Naive thymus-derived CD8-positive, alpha-beta T cell (primary cell): ENCODE measurements at places on chromosomes 2 and 18. TPM values are rescaled to one million over a fixed set of nuclear protein-coding genes. Genes with fewer than 3 reads are reported as not detected.

DNA sequence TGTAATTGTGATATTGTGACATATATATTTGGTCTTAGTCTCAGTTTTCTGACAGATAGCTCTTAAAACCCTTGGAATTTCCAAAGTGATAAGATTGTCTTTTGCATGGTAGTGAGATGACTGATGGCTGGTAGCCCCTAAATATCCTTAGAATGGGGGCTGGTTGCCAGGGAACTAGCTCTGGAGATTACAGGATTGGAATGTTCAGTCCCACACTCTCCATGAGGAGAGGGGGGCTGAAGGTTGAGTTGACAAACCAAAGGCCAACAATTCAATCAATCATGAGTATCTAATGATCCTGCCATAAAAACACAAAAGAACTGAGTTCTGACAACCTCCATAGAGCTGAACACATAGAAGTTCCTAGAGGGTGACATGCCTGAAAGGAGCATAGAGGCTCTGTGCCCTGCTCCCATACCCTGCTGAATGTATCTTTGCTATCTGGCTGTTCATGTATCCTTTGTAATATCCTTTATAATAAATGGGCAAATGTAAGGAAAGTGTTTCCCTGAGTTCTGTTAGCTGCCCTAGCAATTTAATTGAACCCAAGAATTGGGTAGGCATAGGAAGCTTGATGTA is 1680.3 kb upstream of the PIK3C3 start:
- DNase-seq = no peak

GRCh38 chr2:96866586-96866985 is 3.3 kb downstream of the SEMA4C start:
- no peak for DNase-seq

The ERBB4 gene
- polyA plus RNA-seq = not detected

The D2HGDH gene
- 2.7 TPM for polyA plus RNA-seq

The GRHL1 gene
- not detected for polyA plus RNA-seq

DNA sequence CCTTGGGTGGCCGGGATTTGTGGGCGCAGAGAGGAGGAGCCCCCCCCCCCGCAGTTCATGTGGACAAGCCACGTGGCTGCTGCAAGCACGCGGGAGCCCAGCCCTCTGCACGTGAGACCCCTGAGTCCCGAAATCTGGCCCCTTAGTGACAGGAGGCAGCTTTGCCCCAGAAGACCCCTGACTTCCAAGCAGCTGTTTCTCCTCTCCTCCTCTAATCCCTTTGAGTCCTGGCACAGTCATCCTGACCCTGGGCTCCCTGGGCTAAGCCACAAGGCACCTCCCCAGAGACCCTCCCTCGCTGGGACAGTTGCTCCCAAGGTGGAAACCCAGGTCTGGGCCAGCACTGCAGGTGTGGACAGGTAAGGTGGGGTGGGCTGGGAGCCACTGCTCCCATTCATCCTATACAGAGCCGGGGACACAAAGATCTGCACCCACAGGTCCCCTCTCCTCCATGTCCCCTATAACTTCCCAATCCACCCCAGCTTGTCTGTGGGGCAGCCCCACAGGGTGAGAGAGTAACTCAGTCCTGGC is 923 bp downstream of the TEKT4 start:
- DNase-seq = no peak

- DNase-seq = no peak
Observed at GRCh38 chr2:232937278-232937906, 67.3 kb downstream of the SNORC start.

DNA sequence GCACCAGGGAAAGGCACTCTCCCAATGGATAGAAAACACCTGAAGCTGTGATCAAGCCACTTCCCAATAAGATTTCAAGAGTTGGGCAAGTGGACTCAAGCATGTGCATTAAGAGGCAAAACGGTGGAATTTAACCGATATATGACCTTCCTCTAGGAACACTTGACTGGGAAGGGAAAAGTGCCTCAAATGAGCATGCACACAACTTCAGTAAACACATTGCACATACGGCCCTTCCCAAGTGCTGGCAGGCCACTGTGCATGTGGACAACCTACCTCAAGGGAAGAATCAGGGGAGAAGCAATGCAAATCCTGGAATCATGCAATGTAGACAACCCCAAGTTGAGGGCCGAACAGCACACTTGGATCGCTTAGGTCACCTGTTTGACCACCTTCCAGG is 23.9 kb upstream of the SH3RF3 start:
- DNase-seq = no peak

- no peak for DNase-seq
Observed at GRCh38 chr2:195486987-195487644, 169.9 kb upstream of the SLC39A10 start.

The REG1A gene
- polyA plus RNA-seq = not detected

DNA sequence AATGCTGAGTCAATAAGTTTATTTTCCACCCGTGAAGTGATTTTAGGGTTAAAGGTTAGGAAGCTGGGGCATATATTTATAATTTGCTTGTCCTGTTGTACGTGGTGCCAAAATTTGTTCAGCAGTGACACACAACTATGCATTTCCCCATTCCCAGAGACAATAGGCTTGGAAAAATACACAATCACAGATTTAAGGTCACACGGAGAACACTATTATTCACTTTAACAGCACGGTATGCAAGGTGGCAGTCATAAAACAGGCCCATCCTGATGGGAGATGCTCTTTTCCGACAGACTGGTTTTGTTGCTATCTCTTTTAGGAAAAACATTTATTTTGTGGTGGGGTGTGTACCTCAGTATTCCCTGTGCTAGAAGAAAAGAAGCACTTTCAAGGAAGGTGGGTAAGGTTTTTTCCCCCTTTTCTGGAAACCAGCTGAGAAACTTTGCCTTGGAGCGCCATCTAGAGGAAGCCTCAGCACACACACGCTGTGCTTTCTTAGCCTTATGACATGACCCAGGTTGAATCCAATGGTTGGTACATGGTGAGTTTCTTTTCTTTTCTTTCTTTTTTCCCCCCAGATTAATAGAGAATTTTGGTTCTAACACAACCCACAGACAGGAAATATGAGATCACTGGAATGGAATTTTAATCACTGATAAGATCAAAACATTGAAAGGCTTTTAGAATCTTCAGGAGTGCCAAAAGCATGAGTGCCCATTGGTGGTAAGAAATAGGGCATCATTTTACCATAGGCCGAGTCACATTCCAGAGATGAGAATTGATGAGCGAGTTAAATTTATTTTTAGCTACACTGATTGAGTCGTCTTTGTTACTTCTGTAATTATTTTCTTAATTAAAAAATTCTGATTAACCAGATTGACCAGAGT is 332.1 kb downstream of the AGPS start:
- DNase-seq = no peak

The DLGAP1 gene
- not detected for polyA plus RNA-seq

- no peak for DNase-seq
Observed at GRCh38 chr2:96945014-96945413, 41.4 kb downstream of the FAM178B start.

- no peak for DNase-seq
Observed at GRCh38 chr2:207044379-207045362, 105.4 kb downstream of the CPO start.

DNA sequence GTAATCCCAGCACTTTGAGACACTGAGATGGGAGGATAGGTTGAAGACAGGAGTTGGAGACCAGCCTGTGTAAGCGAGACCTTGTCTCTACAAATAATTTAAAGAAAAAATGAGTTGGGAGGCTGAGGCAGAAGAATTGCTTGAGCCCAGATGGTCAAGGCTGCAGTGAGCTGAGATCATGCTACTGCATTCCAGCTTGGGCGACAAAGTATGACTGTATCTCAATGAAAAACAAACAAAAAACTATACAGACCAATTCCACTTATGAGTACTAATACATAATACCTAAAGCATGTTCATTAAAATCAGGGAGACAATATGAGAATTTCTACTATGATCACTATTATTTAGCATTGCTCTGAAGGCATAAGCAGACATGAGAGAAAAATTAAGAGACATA is 12.6 kb downstream of the RNF149 start:
- no peak for DNase-seq

The FOSL2 gene
- 0.46 TPM for polyA plus RNA-seq

The CRACDL gene
- 0.12 TPM for polyA plus RNA-seq

The NT5C1B gene
- polyA plus RNA-seq = 0.60 TPM

GRCh38 chr2:60306267-60306861 is 247.1 kb downstream of the BCL11A start:
- no peak for DNase-seq

DNA sequence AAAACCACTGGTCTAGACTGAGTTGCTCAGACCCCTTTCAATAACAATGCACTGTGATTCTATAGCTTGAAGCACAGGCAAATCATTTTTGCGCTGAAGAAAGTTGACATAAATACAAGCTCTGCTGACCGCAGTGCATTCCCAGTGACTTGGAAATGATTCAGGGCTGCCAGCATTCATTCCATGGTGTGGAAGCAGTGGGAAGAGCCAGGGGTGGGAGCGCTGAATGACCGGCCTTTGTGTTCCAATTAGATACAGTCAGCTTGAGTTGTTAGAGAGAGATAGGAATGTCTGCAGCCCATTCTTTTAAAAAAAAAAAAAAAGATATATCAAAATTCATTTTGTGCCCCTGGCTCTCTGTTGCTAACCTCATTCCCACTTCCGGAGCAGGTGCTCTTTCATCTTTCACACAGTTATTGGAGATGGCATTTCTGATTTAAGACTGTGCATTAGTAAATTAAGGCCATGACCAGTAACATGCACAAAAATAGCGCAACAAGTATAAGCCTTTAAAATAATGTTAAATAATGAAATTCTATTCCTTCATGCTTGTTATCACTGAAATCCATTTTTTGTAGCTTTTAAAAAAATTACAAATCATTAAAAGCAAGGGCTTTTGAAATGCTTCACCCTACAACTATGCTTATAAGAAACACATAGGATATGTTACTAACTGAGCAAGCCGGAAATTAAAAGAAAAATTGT is 59.4 kb upstream of the CTLA4 start:
- DNase-seq = no peak

DNA sequence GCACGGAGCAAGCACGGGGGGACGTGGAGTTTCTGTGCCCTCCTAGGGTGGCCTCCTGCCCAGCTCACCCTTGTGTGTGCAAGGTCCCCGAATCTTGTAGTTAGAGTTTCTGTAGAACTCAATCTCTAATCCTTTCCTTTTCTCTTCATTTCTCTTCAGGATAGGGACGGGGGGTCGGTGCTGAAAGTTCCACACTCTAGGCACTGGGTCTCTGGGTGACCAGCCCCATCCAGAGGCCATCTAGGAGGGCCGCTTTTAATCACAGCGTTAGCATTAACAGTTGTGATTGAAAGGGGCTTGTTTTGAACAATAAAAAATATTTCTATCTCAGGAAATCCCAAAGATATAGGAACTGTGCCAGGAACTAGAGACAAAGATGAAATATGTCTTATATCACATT is 10.5 kb downstream of the SOCS6 start:
- no peak for DNase-seq

- DNase-seq = no peak
Observed at GRCh38 chr2:202035089-202035940, 1.7 kb downstream of the FZD7 start.

The GPC1 gene
- polyA plus RNA-seq = 0.09 TPM

- DNase-seq = no peak
Observed at GRCh38 chr18:27605107-27605834, 420.2 kb upstream of the CHST9 start.

GRCh38 chr18:75369026-75369721 is 58.3 kb downstream of the SMIM21 start:
- no peak for DNase-seq

DNA sequence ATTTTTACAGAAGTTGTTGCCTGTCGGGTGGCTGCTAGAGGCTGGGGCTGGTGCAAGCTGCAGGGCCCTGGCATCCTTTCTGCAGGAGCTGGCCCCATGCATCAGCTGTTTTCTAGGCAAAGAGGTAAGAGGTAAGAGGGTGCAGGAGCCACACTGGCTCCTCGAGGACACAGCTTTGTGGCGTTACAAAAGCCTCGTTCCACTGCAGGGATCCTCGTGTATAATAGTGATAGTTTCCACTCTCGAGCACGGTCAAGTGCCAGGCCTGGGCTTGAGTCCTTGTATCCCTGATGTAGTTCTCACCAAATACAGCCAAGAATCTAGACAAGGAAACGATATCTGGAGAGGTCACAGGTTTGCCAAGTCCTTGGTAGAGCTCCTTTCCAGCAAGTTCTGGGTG is 33.2 kb upstream of the FHOD3 start:
- no peak for DNase-seq

GRCh38 chr18:56127322-56128099 is 510.9 kb downstream of the TXNL1 start:
- DNase-seq = no peak

DNA sequence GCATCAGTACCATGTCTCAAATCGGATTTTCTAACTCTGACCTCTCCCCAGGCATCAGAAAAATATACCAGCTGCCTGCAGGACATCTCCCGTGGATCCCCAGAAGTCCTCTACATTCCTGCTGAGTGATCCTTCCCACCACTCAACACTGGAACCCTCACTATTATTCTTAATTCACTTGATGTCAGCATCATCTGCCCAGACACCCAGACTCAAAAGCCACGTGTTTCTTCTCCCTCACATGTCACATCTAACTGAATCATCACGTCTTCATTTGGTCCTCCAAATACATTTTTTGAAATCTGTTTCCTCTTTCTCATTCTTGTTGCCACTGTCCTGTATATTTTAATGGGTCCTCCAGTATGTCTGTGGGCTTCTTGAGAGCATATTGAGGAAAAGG is 218.6 kb downstream of the HRH4 start:
- no peak for DNase-seq

DNA sequence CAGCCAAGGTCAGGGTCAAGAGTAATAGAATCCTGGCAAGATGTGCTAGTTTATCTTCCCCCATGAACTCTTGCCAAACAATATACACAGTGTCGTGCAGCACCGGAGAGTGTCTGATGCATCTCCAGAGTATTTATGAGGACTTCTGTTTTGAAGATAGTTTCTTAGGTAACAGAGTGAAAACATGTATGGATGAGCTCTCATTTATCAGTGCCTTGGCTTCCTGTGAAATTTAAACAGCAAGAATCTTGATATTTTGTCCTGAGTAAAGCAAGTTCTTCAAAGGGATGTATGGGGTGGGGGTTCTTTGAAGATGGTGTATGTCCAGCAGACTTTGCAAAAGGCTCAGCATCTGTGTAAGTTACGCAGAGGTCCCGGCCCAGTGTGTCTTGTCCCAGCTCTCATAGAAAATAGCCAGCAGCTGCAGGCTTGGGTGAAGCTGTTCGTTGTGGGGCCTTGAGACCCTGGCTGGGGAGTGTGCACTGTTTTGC is 361.0 kb upstream of the NT5C1B start:
- no peak for DNase-seq

DNA sequence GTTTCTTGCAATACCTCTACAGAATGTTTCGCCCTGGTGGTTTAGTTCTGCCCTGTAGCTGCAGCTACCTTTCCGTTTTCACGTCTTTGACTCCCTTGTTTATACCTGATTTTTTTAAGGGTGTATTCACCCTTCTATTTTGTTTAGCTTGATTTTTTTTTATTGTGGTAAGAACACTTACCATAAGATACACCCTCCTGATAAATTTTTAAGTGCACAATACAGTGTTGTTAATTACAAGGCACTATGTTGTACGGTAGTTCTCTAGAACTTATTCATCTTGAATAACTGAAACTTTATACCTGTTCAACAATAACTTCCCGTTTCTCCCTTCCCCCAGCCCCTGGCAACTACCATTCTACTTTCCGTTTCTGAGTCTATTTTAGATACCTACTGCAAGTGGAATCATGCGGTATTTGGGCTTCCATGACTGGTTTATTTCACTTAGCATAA is 48.9 kb upstream of the NABP1 start:
- DNase-seq = no peak

The IL36RN gene
- polyA plus RNA-seq = not detected

The FSIP2 gene
- polyA plus RNA-seq = not detected

The ME2 gene
- 42.0 TPM for polyA plus RNA-seq

The MYCN gene
- polyA plus RNA-seq = not detected

The NMUR1 gene
- 0.17 TPM for polyA plus RNA-seq

The CPS1 gene
- polyA plus RNA-seq = not detected

GRCh38 chr2:95346231-95346737 is 49.1 kb downstream of the KCNIP3 start:
- no peak for DNase-seq
